ENCODE measurements at places on chromosomes 13 and 19.
A peak's percentile ranks its signal among the peaks of the same experiment; 100 is the strongest.

GRCh38 chr19:58417071-58417470, 8.6 kb downstream of the ZNF584 start:
- no peak for DNase-seq

DNA sequence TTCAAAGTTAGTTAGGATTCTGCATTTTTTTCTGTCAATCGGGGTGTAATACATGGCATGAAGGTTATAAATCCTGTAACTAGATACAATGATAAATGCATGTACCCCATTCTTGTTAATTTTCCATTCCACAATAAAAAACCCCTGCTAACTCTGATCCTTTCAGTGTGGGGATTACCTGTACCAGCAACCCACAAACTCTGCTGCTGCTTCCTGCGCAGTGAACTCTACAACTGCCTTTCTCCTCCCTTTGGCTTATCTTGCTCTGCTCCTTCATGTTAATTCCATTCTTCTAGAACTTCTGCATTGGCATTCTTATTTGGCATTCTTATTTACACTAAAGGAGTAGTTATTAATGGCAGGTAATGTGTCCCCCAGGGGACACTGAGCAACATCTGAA, 273.1 kb downstream of the KLF12 start:
- DNase-seq: no peak

- peak; percentile 53 for DNase-seq
Observed at GRCh38 chr13:39603424-39603947, 493 bp upstream of the LHFPL6 start.

DNA sequence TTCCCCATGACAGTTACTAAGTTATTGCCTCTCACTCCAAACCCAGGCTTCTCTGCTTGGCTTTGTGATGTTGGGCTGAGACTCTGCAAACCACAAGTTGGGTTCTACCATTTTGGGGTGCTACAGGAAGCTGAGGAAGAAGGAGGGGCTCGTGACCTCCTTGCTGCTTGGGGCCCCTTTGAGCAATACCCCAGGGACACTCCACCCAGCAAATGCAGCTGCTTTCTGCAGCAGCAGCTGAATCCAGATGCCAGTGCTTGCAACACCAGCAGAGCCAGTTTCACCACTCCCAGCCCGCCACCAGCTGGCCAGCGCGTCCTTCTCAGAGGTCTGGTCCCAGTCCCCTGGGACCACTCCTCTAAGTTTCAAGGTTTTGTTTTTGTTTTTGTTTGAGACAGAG, 22.0 kb upstream of the UBAC2 start:
- DNase-seq: no peak

GRCh38 chr19:40403262-40403984, 9.8 kb downstream of the PRX start:
- peak; percentile 87 for DNase-seq

DNA sequence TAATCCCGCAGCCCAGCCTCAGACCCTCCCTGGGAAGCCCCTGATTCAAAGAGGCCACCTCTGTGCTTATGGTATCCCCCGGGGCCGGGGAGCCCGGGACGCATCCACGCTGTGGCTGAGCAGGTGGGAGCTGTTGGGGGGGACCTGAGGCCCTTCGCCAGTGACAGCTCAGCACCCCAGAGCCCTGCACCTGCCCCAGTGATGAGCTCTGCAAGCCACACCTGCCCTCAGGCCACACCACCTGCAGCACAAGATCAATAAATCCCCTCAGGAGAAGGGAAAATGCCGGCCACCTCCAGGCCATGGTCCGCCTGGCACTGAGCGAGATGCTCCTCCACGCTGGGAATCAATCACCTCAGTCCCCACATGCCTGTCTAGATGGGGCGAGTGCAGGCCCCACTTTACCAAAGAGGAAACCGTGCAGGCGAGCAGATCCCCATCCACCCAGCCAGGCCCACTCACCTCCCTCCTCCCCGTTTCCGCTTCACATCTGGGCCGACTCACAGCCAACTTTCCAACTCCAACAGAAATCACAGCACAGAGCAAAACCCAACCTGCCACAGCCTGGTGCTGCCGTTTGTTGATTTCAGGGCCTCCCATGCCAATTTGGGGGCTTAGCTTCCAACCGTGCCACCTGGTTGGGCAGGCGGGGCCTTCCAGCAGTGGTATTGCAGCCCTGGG, 12.8 kb downstream of the MOB3A start:
- DNase-seq: no peak

GRCh38 chr19:54448040-54448773, 792 bp upstream of the LENG8 start:
- DNase-seq: peak; percentile 60

GRCh38 chr19:17725422-17726078, 6.3 kb downstream of the MAP1S start:
- DNase-seq: no peak

- no peak for DNase-seq
Observed at GRCh38 chr13:111873676-111874178, 193.2 kb upstream of the SOX1 start.

DNA sequence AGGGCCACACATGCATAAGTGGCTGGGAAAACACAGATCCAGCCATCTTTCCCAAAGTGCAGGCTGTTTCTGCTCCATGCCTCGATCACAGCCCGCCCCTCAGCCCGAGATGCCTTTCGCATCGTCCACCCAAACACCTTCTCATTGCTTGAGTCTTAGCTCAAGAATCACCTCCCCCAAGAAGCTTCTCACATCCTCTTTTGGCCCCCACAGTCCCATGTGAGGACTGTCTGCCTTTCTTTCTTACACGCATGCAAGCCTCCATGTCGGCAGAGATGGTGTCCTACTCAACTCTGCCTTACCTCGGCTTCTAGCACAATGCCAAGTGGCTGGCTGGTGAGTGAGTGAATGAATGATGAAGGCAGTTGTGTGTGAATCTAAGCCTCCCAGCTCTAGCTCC, 18.1 kb upstream of the GSX1 start:
- DNase-seq: no peak
